ENCODE measurements at places on chromosomes 5 and 9.

GRCh38 chr9:4333231-4333740 is 33.4 kb upstream of the GLIS3 start:
- no peak for DNase-seq

DNA sequence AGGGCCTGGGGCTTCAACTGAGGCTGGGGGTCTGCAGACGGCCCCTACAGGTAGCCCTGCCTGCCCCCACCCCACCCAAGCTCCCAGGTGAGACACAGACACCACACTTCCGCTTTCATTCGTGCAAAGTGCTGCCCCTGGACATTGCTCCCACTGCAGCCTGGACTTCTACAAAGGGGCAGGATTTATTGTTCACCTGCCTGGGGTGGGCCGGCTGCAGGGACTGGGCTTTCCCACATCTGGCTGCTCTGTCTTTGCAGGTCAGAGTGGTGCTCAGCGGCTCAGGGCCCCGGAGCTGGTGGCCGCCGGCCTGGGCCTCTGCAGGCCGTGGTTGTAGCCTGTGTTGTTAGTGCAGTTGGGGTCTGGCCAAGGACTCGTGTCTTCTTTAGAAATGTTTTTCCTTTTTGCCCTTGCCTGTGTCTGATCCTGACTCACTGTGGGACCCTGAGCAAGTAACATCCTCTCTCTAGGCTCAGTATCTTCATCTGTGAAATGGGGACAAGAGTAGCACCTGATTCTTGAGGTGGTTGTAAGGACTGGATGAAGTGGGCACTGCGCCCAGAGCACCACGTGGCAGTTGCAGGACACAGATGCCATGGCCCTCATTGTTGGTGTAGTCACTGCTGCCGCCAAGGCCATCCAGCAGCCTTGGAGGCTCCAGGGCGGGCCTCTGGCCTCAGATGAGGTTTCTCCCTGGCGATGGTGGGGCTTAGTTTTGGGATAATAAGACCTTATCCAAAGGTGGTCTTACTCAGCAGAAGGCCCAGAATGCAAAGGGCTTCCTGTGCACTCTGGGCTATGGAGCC is 143.9 kb downstream of the CACNA1B start:
- no peak for DNase-seq

DNA sequence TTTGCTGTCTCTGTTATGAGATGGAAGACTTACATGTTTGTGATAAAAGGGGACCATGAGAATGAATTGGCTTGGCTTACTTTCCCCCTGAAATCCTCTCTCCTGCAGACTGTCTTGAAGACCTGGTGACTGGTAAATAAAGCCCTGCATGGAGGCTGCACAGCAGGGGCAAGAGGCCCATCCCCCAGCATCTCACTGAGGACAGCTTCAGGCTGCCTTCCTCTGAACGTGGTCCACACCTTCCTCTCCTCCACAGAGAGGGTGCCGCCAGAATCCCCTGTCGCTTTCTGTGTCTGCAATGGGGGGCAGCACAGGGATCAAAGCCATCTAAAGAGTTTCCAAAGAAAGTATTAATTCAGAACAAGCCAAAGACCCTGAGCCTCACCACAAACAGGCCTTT is 94.6 kb downstream of the SYK start:
- DNase-seq, result no peak

GRCh38 chr5:71705421-71705820 is 13.7 kb upstream of the CARTPT start:
- no peak for DNase-seq

Data from posterior cingulate gyrus (tissue), 11 donors.